ENCODE measurements at places on chromosomes 13 and 19.

DNA sequence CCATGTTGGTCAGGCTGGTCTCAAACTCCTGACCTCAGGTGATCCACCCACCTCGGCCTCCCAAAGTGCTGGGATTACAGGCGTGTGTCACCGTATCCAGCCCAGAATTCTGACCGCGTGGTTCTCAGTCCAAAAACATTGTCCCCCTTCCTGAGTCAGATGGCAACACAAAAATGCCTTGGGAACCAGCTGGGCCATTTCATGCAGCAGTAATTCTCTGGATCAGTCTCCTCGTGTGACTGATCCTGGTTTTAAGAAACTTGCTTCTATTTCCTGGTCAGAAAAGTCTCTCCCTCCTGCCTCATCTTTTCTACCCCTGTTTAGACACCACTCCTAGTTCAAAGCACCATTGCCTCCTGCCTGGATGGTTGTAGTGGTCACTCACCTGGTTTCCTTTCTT is 60.9 kb upstream of the USP29 start:
- no peak for DNase-seq

- no peak for DNase-seq
These were observed 4.1 kb upstream of the FXYD5 start for GRCh38 chr19:35150445-35150844.

DNA sequence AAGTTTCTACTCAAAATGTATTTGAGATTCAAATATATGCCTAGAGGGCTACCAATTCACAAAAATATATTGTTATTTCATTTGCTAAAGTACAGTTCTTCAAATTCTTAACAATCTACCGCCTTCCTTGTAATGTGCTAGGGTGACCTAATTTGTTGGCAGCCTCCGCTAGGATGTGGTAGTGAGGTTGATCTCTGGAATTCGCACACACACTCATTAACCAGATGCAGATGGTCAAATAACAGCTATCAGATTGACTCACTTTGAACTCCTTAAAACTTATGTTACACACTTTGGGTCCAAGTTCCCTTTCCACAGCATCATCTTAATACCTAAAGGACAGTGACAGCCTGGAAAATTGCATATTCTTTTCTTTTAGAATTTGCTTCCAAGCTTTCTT is 367.3 kb downstream of the DCT start:
- no peak for DNase-seq

- no peak for DNase-seq
These were observed 27.3 kb upstream of the FXYD3 start for GRCh38 chr19:35088131-35088913.

DNA sequence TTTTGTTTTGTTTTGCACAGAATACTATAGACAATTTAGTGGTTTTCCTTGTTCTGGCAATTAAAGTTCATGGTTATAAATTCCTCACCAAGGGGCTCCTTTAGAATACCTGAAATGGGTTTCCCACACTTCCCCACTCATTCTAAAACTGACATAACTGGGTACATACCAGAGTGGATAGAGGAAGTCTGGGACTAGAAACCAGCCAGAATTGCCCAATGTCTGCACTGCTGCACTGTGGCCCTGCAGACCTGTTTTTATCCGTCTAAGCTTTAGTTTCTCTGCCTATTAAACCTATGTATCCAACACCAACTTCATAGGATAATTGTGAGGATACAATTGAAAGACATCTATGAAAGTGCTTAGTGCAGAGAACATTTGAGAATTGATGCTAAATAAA is 498.6 kb downstream of the KCTD12 start:
- DNase-seq, result no peak
